Activated CD8-positive, alpha-beta memory T cell treated with anti-CD3 and anti-CD28 coated beads for 1 hour (primary cell): ENCODE measurements at places on chromosomes 3 and 15.

DNA sequence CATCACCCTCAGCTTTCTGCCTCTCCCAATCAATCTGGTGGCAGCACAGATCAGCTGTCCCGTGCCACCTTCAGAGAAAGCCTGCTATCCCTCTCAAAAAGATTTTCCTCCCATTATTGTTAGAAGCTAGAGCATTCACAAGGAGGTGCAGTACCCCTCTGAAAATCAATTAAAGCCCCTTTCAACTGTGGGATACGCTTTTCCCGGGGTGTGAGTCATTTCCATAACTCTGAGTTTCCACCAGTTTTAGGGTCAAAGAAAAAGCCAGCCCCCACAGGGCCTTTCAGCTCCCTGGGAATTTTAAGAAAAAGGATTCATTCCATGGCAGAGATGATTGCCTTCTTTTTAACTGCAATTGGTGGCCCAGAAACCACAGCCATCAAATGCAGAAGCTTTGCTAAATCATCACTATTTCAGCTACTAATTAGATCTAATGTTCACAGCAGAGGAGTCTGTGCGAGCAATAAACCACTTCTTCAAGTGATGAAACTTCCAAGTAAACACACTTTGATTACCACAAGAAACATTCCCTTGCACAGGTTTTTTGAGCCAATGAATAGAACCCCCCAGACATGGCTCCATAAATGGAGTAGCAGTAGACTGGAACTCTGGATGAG lies 270.0 kb upstream of the TPRG1 start:
- no peak for DNase-seq

DNA sequence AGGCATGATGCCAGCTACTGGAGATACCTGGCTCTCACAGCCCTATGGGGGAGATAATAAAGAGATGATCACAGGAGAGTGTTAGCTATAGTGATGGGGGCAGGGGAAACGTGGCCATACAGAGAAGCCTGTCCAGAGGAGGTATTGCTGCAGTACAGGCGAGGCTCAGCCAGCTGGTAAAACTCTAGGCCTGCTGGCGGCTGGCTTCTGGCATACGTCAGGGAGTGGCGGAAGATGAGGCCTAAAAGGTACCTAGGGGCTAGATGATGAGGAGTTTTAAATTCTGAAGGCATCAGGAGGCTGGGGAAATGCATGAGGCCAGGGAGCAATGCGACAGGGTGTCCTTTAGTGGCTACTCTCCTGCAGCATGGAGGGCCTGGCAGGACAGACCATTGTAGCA lies 110.7 kb downstream of the EEFSEC start:
- DNase-seq = no peak

DNA sequence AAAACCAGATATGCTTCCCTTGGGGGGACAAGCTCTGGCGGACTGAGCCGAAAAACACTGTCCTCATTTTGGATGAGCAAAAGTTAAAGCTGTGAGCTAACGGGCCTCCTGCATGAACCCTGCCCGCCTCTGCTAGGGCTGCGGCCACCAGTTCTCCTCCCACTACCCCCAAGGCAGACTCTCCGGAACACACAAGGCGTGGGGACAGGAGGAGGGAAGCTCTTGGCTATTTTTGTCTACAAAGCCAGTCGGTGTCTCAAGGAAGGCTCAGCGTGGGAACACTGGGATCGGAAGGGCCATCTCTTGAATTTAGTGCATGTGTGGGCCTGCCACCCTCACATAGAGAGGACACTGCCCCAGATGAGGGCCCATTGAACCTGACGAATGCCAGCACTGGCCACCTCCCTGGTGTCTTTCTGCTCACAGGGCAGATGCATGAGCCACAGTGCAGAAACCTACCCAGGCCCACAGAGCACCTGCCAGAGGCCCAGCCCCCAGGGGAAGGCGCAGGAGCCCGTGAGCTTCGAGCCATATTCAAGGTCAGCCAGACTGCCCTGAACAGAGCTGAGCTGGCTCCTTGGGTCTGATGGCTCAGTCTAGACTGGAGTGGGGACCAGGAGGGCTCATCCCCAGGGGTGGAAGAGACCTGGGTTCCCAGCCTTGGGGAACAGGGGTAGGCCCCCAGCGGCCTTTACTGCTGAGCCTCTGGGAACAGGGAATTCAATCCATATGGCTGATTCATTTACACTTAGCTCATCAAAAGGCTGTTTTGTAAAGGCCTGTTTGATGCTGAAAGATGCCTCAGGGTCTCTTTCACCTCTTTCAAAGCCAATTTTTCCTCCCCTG lies 38.3 kb downstream of the HCN4 start:
- DNase-seq = no peak

DNA sequence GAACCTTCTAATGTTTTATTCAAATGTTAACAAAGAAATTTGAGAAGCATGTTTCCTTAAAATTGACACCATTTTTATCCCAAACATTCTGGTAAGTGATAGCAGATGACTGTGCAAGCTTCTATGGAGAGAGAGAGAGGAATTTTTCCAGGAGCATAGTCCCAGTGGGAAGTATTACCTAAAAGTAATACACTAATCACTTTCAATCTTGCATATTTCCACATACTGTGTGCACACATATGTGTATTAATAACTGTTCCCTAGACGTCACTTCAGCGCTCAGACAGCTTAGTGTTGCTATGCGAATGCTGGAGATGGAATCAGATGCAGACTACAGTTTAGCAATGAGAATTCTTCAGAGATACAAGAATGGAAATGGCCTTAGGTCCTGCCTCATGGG lies 424.3 kb upstream of the TPRG1 start:
- no peak for DNase-seq

DNA sequence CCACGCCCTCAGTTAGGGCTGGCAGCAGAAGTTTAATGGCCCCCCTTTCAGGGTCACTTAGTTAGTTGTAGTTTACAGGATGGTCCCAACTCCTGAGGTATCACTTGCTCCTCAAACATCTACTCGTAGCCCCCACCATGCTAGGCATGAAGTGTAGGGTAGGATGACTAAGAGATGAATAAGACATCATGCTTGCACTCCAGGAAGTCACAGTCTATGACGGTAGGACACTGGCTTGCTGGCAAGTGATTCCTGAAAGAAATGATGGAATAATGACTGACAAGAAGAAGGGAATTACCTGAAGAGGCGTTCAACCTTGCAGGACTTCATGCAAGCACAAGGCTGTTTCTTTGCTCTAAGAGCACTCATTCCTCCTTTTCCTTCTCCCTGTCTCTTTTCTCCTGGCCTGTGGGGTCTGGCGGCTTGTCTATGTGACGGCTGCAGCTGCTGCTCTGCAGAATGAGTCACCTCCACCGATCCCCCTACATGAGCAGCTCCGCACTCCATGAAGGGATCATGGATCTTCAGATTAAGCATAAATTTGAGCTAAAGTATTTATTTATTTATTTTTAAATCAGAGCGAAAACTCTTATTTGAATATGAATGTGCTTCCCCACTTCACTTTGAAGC lies 82.9 kb upstream of the BOC start:
- DNase-seq = no peak

GRCh38 chr3:105629718-105630117 lies 239.1 kb downstream of the CBLB start:
- DNase-seq = no peak

GRCh38 chr15:82952158-82953081 lies at the start of gene HOMER2:
HOMER2 (minus strand) TSS chr15:82952720; CDS start chr15:82952535, 185 bp downstream.
- no peak for DNase-seq

GRCh38 chr15:31322504-31322903 lies 4.1 kb upstream of the KLF13 start:
- no peak for DNase-seq
